ENCODE measurements at places on chromosomes 2 and 18. TPM values are rescaled to one million over a fixed set of nuclear protein-coding genes. Genes with fewer than 3 reads are reported as not detected.

Gene STK25
- total RNA-seq = 261 TPM

Gene TNS1
- total RNA-seq = 38.2 TPM

Gene PJVK
- total RNA-seq = 0.80 TPM

Gene TMEM37
- total RNA-seq = 2.4 TPM

Gene DAPL1
- not detected for total RNA-seq
